GM19239 (cell line): ENCODE measurements at places on chromosomes 11 and 22.

GRCh38 chr11:6321961-6322362 is 1.7 kb upstream of the CAVIN3 start:
- DNase-seq: no peak

DNA sequence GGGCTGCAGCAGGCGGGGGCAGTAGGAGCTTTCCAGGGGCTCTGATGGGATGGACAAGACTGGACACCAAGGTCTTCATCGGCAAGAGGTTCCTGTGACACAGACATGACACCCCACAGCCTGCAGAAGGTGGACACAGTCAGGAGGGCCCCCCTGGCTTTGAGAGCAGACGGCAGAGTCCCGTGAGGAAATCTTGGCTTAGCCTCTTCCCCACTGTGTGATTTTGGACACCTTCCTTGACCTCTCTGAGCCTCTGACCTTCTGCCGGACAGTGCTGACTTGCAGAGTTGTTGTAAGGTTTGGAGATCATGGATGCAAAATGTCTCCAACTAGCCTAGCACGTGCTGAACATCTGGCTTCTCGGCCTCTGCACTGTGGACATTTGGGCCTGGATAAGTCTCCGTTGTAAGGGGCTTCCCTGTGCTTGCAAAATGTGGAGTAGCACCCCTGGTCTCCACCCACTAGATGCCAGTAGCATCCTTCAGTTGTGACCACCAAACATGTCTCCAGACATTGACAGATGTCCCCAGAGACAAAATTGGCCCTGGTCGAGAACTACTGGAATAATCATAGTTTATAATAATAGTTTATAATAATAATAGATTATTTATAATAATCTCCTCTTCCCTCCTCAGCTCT is 54.6 kb downstream of the MCM5 start:
- DNase-seq: no peak

GRCh38 chr11:104944076-104944475 is 24.3 kb downstream of the CASP4 start:
- no peak for DNase-seq

GRCh38 chr11:119651802-119652584 is 77.0 kb downstream of the NECTIN1 start:
- no peak for DNase-seq

DNA sequence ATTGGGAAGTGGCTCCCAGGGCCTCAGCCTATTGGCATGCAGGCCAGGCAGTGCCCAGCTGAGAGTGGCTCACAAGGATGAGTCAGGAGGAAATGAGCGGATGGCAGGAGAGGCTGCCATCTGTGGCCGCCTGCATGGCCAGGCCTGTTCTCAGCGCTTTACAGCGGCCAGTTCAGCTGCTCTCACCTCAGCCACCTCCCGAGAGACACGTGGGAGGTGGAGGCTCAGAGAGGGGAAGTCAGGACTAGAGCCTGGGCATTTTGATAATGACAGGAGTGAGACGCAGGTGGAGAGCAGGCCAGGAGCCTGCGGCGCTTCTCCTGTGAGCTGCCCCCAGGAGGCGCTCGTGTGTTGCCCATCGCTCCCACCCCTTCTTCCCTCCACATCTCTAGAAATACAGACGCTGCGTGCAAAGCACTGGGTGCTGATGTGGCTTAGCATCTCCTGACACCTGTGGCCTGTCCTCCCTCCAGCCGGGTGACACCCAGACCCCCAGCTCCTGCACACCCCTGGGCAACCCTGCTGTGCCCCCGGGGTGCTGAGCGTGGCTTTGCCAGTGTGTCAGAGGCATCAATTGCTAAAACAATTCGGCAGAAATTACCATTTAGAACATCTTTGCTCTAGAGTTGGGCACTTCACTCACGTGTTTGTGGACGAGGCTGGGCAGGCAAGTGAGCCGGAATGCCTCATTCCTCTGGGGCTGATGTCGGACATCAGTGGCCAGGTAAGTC is 21.4 kb upstream of the PANX2 start:
- peak; percentile 93 for DNase-seq

GRCh38 chr11:35010654-35011053 is 94.2 kb downstream of the PDHX start:
- DNase-seq: no peak

DNA sequence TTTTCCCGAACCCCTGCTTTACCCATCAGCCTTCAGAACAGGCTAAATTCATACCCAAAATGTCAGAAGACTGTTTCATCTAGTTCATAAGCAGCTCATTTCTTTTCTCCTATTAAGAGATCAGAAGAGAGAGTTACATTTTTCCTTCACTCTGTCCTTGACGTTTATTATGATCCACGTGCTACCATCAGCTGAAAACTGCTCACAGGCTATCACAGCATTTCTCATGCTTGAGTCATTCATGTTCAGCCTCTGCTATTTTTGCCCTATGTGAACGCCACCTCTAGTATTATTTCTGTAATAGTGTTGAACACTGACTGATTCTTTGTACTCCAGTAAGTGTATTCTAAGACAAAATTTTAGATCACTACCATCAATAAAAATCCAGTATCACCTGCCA is 51.9 kb downstream of the SLC1A2 start:
- no peak for DNase-seq

DNA sequence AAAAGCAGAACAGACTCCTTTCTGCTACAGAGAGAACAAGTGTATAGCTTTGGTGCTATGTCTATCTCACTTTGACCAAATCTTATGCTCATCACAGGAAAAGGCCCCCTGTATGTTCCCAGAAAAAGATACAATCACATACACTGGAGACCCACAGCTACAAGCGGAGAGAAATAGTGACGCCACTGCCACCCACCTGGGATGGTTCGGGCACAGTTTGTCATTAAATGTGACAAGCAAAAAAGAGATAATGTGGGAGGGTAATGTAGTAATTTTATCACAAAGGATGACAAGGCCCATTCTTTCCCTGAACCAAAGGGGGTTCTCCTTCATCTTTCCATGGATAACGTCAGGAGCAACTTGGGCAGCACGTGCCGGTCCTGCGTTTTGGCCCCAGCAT is 32.0 kb downstream of the THOC5 start:
- no peak for DNase-seq

DNA sequence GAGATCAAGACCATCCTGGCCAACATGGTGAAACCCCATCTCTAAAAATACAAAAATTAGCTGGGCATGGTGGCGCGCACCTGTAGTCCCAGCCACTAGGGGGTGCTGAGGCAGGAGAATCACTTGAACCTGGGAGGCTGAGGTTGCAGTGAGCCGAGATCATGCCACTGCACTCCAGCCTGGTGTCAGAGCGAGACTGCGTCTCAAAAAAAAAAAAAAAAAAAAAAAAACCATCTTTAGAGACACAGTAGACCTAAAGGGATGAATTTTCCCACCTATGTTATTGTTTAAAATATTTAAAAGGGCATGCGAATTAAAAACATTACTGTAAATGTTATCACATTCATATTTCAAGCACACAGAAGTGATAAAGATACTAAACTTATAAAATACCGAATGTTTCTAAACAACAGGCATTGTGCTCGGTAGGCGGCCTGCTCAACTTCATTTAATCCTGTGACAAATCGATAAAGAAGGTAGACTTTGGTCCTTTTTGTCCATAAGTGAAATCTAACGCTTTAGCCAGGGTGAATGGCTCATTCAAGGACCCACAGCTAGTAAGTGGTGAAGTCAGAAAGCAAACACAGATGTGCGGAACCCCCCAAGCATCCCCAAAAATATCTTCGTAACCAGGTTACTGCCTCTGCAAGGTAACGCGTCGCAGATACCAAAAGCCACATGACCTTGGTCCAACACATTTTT is 16.1 kb downstream of the NCAPD3 start:
- no peak for DNase-seq

GRCh38 chr11:44304091-44305025 is 5.6 kb downstream of the ALX4 start:
- DNase-seq: no peak

DNA sequence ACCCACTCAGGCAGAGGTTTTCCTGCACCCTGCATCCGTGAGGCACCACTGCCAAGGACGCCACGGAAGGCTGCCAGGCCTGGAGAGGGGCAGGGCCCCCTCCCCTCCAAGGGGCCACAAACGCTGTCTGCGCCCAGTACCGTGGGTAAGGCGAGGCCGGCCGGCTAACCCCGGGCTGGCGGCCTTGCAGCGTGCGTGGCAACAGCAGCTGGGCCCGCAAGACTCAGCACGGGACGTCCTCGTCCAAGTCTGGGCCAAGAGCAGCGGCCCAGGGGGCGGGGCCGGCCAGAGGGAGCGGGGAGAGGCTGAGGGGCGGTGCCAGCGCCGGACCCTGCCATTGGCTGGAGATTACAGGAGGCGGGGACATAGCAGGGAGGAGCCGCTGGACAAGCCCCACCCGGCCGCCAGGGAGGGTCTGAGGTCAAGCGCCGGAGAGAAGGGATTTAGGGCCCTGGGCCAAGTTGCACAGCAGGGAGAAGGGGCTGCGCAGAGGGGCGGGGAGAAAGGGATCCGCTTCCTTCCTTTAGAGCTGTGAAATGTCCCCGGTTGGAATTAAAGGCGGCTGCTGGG is 16.0 kb downstream of the SLC43A1 start:
- no peak for DNase-seq

- no peak for DNase-seq
Measured at GRCh38 chr22:45538281-45538680, 35.6 kb downstream of the FBLN1 start.

DNA sequence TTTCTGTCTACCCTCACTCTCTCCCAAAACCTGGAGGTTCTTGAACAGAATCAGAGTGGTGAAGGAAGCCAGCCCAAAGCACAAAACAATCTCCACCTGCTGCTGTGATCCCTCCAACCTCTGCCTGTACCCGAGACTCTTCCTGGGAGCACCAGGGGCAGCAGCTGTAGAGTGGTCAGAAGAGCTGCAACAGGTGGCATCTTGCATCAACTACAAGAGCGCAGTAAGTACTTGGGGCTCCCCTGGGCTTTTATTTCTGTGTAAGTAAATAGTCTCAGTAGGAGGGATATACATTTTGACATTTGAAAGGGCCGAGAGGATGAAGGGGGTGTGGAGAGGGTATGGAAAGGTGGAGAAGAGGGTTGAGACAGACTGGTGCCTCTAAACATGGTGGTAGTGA is 8.3 kb upstream of the UBQLNL start:
- no peak for DNase-seq

DNA sequence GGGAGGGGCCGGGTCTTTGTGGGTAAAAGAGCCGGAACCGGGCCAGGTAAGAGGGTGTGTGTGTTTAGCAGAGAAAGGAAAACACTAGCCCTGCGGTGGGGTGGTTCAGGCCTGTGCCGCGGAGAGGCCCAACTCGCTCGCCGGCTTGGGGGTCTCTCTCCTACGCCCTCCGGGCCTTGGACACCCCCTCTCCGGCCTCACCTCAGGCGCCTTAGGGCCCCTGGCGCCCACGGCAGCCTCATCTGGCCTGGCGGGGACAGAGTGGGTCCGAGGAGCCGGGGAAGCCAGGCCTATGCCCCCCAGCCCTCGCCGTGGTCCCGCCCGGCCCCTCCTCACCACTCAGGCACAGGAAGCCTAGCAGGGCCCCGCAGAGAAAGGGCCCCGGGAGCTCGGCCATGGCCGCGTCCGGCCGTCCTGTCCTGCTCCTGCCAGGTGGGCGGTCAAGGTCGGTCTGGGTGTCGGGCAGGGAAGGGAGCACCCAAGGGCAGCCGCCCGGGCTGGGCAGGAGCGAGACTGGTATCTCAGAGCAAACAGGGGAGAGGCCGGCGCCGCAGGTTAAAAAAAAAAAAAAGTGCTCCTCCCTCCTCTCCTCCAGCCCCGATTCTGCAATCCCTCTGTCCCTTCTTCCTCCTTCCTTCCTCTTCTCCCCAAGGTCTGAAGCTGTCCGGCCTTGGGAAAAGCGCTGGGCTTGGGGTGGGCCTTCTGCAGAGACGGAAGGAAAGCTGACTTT is at the start of gene VSIG2:
VSIG2 (minus strand) TSS at position 515 of the 730 bp plus-strand sequence; CDS start at position 397, 118 bp downstream.
- DNase-seq: no peak

DNA sequence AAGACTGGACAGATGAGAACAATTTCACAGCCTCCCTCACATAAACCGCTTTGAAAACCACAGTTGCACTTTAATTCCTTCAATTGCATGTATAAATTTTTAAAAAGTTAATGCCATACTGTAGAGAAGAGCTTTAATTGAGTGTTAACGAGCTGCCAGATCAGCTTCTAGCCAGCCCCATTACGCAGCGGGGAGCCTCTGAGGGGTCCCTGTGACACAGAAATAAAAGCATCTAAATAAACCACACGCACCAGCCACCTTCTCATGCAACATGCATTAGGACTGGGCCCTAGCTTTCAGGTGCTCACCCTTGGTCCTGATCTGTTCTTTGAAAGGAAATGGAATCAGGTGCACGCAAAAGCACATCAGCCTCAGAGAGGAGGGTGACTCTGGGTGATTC is 111.7 kb downstream of the SPATA19 start:
- DNase-seq: no peak

GRCh38 chr22:48320683-48321451 is 1506.8 kb downstream of the BRD1 start:
- DNase-seq: no peak

GRCh38 chr11:10385696-10386095 is 69.4 kb upstream of the AMPD3 start:
- DNase-seq: no peak

GRCh38 chr11:116901211-116901610 is 63.8 kb upstream of the APOA1 start:
- no peak for DNase-seq

DNA sequence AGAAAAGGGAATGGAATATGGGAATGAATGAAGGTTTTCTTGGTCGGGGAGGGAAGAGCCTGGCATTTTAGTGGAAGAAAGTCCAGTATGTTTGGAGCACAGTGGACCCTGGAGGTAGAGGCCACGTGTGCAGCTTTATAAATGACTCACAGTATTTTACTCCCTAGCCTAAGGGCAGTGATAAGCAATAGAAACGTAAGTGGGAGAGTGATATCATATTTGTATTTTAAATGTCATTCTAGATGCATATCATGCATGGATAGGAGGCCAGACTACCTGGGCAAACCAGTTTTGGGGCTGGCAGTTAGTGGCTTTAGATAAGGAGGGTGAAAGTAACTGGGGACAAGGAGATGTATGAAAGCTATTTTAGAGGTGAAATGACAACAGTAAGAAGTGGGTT is 174.1 kb downstream of the ARHGAP42 start:
- DNase-seq: no peak

DNA sequence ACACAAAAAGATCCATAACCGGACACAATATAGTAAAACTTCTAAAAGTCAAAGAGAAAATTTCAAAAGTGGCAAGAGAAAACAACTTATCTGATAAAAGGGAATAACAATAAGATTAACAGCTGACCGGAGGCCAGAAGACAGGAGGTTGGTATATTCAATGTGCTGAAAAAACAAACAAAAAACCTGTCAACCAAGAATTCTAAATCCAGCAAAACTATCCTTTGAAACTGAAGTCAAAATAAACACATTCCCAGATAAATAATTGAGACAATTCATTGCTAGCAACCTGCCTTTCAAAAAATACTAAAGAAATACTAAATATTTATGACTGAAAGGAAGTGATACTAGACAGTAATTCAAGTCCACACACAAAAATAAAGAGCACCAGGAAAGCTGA is 101.3 kb downstream of the RELT start:
- DNase-seq: no peak

DNA sequence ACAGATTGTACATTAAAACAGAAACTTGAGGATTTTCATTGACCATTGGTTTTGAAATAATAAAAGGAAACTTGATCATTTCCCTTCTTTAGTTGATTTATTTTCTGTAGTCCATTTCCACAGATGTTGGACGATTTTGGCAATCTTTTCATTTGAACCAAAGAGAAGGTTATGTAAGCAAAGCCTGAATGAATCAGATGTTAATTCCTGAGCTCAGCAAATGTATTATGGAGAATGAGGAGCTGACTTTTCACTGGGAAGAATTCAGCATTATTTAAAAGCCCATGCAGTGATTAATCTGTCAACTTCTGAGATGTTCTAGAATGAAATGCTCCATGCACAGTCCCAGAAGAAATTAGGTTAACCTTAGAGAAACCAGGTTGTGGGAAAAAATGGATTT is 29.0 kb downstream of the ELMOD1 start:
- no peak for DNase-seq

GRCh38 chr22:47437110-47437509 is 674.7 kb downstream of the TBC1D22A start:
- peak; percentile 27 for DNase-seq
